MG63 (cell line): ENCODE measurements at places on chromosomes 1 and 21. TPM values are rescaled to one million over a fixed set of nuclear protein-coding genes. Genes with fewer than 3 reads are reported as not detected.
A peak's percentile ranks its signal among the peaks of the same experiment; 100 is the strongest.

DNA sequence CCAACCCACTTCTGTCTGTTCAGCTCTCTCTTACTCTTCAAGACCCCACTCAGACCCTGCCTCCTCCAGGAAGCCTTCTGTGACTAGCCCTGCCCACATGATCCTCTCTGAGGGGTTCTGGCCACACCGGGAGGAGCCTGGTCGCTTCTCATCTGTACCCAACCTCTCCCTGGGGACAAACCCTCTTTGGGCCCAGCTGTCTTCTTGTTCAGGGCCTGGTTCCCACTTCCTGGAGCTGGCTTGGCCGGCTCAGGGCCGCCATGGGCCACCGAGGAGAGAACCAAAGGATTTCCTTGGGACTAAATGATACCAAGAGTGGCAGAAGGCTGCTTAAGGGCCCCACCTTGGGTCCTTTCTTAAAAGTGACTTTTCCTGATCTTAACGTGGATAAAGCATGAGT, 124.7 kb upstream of the ZBTB40 start:
- no peak for DNase-seq

The CDC7 gene
- total RNA-seq, result 15.9 and 16.1 TPM in 2 replicates

GRCh38 chr1:93288558-93288957, 57.1 kb upstream of the DR1 start:
- no peak for DNase-seq

The RUNX3 gene
- total RNA-seq, result 4.6 and 5.8 TPM in 2 replicates

- DNase-seq, result peak; percentile 27
These were observed 871 bp downstream of the TUFT1 start for GRCh38 chr1:151540982-151541377.

DNA sequence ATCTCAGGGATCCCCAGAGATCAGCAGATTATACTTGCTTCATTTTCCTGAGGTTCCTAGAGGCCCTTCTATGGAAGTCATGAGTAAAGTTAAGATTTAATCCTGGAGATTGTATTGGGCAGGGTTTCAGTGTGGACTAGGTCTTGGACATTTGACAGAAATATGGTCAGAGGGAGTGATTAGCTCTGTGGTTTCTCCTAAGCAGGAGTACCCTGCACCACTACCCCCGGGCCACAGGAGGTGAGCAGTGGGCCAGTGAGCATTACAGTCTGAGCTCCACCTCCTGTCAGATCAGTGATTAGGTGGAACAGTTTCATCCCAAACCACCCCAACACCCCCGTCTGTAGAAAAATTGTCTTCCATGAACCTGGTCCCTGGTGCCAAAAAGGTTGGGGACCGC, 43.2 kb downstream of the PHACTR4 start:
- DNase-seq, result peak; percentile 28

- no peak for DNase-seq
These were observed 93.4 kb downstream of the TGFBR3 start for GRCh38 chr1:91792489-91793071.

DNA sequence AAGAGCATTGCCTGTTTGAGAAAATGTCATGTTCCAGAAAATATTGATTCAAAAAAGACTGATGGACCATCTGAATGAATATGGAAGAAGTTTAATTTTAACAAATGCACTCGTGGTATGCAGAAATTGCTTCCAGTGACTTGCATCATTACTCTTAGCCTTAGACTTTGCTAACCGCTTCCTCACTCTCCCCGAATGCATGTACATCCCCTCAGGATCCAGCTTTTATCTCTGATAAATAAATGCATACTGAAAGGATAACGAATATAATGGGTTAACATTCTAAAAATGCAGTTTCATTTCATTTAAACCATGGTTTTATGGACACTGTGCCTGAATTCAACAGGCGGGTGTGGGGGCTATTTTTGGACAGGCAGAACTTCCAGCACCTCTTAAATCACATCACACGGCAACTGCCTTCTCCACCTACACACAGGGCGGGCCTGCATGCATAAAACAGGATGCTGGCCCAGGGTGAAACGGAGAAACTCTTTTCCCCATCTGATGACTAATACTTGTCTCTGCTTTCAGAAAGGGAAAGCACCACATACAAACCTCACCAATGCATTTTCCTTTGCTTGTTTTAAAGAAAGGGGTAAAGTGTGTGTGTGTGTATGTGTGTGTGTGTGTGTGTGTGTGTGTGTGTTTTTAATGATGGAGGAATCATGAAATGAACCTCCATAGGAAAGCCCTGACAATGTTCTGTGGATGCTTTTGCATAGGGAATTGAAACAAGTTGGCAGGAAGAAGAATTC, 48.7 kb downstream of the SPAG17 start:
- DNase-seq, result peak; percentile 89

The CIART gene
- not detected in 2 replicates for total RNA-seq

The MAP3K21 gene
- total RNA-seq, result 0.89 and 1.5 TPM in 2 replicates

DNA sequence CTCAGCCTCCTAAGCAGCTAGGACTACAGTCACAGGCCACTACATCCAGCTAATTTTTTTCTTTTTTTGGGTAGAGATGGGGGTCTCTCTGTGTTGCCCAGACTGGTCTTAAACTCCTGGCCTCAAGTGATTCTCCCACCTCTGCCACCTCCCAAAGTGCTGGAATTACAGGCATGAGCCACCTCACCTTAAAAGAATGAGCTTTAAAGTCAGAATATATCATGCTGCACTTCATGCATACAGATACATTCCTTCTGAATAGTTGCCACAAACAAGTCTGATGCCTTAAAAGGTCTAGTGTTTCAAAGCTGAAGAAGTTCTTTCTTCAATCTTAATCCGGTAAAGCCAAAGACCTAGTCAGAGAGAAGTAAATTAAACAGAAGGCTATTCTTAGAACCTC, 23.8 kb upstream of the CPLANE2 start:
- no peak for DNase-seq
